ENCODE measurements at places on chromosomes 2 and 18. TPM values are rescaled to one million over a fixed set of nuclear protein-coding genes. Genes with fewer than 3 reads are reported as not detected.

DNA sequence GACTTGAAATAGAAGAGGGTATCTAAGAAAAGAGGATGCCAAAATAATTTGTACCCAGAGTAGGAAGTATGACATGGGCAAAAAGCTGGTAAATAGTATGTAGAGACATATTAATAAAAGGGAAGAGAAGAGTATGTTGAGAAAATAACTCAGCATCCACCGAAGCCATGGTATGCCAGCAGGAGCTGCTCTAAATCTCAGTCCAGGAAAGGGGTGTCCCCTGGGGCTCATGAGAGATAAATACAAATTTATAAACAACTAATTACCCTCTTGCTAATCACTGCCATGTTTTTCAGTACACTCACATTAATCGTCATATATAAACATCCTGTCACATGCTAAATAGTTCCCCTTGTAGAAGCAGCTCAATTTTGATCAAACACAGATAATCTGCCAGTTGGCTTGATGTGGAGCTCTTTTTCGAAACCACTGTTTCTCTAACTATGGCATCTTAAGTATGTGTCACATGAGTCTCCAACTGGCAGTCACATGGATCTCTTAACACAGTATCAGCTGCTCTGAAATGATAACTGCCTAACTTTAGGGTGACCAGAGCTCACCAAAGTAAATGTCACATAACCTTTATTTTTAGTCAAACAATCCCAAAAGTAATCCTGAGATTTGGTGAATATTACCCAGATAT lies 31.9 kb downstream of the EXOC6B start:
- no peak for DNase-seq

DNA sequence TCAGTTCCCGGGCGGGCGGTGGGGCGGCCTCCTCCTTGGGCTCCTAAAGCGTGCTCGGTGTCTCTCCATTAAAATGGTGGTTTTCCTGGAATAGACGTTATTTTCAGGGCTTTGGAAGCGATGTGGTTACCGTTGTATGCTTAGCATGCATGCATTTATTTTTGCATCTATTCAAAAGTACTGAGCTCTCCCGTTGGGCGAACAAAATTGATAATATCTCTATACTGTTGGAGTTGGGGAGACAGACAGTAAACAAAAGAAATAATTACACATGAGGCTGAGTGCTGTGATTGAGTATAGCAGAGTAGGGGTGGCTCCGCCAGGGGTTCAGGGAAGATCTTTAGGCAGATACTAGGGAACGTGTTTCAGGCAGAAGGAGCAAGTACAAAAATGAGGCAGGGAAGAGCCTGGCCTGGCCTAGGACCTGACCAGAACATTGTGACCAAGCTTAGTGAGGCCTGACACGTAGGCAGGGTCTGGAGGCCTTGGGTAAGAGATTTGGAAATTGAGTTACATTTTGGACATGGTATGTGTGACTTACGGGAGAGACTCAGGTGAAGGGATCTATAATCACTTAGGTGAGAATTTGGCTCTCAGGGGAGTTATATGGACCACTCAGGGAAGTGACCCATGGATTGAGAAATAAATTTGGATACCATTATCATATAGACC lies 674 bp downstream of the NCAPH start:
- no peak for DNase-seq

DNA sequence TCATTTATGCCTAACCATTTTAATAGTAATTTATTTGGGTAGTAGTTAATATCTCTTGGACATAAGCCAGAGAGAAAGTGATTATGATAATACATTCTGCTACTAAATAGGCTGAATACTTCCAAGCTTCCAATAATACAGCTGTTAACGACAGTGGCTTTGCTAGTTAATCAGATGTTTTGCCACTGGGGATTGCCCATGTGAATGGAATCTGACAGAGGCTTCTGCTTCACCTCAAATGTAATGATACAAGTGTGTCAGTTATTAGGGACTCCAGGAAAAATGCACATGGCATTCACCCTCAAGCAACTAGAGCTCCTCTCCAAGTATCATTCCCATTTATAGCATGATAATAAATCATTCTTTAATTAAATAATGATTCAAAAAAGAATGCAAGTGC lies 185.0 kb upstream of the TMEFF2 start:
- no peak for DNase-seq

GRCh38 chr18:64259871-64260270 lies 111.0 kb upstream of the LINC00305 start:
- no peak for DNase-seq

DNA sequence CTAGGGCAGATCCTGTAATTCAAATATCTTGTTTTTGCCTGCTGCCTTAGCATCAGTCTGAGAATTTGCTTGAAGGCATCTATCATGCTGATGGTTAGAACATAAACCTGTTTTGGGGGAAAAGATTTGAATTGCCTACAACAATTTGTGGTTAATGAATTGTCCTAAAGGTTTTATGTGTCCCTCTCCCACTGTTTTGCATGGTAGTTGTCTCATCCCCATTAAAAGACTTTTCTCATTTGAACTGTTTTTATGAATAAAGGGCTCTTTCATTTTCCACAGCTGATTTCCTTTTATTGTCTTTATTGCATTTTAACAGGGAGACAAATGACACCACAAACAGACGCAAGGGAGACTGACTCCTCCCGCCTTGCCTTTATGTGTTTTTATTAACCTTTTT lies 275.6 kb downstream of the PIK3C3 start:
- DNase-seq: no peak

DNA sequence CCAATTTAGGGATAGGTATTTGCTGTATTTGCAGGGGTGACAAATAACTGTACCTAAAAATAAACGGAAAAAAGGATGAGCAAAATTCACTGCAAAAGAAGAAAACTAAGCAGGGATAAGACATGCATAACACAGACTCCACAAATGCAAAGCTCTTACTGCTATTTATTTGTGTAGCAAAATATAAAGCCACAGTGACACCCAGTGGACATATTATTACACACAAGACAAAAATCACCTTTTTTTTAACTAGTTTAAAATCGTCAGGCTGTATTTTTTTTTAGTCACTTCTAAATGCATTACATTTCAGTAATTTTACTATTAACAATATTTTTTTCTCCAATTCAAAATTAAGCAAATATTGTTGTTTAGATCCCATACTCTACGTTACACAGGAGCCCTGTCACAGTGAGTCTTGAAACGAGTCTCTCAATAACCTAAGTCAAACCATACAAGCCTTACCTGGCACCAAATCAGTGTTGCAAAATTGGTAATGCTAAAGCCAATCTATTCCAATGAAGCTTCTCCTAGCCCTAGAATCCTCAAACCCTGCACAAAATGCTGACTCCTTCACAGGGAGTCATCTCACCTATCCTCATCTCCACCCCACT lies 23.7 kb downstream of the METTL4 start:
- no peak for DNase-seq

DNA sequence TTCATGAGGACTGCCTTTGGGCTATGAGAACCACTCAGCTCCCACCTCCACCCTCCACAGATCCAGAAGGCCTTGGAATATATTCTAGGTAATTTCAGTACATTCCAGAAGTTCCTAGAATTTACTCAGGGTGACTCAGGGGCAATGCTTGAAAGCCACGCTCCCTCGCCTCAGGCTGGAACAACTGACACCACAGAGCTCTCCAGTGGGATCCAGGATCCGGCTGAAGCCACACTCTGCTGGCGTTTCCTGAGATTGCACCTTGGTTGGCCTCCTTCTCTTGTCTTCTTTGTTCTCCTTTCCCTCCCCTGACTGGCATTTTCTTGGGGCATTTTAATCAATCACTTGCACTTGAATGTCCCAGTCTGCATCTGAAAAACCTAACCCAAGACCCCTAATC lies 92.6 kb upstream of the KCNE4 start:
- no peak for DNase-seq

- no peak for DNase-seq
Observed at GRCh38 chr2:229868794-229869193, 53.0 kb downstream of the TRIP12 start.

LOXL3 gene
- 1.6 TPM for total RNA-seq

WDCP gene
- total RNA-seq: 2.5 TPM

NEURL3 gene
- total RNA-seq: 7.9 TPM

ANKRD30BL gene
- total RNA-seq: not detected
